ENCODE measurements at places on chromosomes 3 and 15. TPM values are rescaled to one million over a fixed set of nuclear protein-coding genes. Genes with fewer than 3 reads are reported as not detected.

The SLC6A1 gene
- not detected for total RNA-seq

The BLOC1S6 gene
- 20.8 TPM for total RNA-seq

The ZBED2 gene
- total RNA-seq, result 0.36 TPM

The PPARG gene
- 41.7 TPM for total RNA-seq

The SLC28A2 gene
- total RNA-seq, result not detected

The EPHA3 gene
- not detected for total RNA-seq

The GREM1 gene
- 6.6 TPM for total RNA-seq

The LINGO1 gene
- total RNA-seq, result 12.4 TPM

The CCR3 gene
- not detected for total RNA-seq

The RTP1 gene
- not detected for total RNA-seq

The GOLGA6A gene
- 0.09 TPM for total RNA-seq

The LYZL4 gene
- total RNA-seq, result not detected

The OR5K2 gene
- total RNA-seq, result not detected

Measured in A549 treated with CpdA at 1 μM for 4 hours (cell line).